IPS DF 19.7 (cell line): ENCODE measurements at places on chromosomes 16 and 17.

- no peak for DNase-seq
Observed at GRCh38 chr17:79590523-79590860, 20.4 kb downstream of the RBFOX3 start.

DNA sequence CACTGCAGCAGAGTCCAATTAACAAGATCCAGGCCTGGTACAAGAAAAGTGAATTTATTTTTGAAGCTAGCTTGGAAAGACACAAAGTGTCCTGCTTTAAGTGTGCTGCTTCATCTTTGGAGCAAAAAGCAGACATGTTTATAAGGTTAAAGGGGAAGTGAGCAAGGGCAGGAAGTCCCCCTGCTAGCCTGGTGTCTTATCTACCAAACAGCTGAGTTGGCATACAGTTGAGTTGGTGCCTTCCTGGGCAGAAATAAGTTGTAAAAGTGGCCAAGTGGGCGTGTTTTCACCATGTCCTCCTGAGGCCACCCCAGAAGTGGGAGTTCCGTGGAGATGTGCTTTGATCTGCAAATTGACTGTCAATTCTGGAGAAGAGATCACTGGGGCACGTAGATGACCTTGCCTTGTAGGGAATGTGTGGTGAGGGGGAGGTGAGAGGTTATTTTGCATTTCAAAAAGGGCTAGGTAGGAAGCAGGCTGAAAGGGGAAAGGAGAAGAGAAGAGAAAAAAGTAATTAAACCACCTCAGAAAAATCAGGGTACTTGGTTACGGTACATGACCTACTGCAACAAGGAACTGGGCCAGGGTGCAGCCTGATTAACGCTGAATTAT lies 38.3 kb upstream of the HSBP1 start:
- DNase-seq: peak; percentile 72

DNA sequence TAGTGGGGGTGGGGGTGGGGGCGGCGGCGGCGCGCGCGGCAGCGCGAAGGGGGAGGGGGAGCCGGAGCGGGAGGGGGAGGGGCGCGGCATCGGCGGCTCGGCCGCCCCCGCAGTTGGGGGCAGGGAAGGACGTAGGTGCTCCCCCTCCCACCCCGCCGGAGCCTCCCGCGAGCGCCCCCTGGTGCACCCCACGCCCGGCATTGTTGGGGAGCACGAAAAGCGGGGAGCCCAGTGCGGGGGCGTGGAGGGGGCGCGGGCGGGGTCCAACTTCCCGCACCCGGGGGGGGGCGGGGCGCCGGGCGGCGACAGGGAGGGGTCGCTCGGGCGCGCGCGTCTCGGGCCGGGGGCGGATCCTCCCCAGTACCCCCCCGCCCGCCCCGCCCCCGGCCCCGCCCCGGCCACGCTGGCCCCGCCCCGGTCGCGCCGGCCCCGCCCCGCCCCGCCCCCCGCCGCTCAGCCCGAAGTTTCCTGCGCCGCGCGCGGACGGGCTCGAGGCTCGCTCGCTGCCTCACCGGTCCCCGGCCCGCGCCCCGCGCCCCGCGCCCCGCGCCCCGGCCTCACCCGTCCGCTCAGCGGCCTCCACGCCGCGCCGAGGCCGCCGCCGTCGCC lies at the start of gene CACNA1H:
Gene CACNA1H (plus strand): TSS at position 456 of the 609 bp plus-strand sequence. CDS start 632 bp downstream, outside the sequence.
- DNase-seq: no peak

GRCh38 chr16:11408216-11408615 lies 63.0 kb downstream of the RMI2 start:
- no peak for DNase-seq

DNA sequence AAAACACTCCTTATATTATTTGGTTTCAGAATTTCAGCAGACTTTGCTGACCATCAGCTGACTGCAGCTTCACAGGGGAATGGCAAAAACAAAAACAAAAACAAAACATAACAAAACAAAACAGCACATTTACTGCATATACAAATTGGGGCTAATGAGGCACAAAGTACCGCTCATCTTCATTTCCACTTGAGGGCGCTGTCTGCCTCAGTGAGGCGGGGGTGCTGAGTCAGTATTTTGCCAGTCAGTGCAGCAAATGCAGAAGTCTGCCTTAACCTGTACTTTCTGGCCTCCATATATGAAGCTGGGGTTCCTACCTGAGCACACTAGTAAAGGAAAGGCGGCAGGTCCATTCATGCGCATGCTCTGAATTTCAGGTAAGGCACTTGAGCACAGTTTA lies 13.5 kb upstream of the DYNLRB2 start:
- no peak for DNase-seq

- DNase-seq: no peak
Observed at GRCh38 chr17:17042851-17043460, 699 bp downstream of the MPRIP start.

DNA sequence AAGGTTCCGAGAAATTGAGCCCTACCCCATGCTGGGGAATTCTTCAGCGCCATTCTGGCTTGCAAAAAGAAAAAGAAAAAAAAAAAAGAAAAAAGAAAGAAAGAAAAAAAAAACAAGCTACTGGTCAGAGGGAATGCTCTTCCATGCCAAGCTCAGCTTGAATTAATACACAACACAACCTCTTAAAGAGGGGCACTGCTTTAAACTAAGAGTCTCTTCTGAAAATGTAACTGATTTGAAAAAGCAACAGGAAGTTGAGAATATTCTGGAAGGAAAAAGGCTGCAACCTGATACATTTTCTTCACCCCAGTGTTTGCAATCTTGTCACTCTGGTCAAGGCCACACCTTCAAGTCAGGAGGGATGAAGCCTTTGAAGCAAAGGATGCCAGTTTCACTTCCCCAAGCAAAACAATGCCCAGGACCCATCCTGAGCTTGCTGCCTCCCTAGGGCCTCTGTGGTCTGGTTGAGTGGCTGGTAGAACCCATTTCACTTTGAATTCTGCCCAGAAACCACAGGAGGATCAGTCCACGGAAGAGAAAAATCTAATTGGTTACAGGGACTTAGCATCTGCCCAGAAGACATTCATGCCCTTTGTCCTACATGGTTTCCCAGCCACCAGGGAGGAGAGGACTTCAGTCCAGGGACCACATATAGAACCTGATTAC lies 389.7 kb downstream of the SOX9 start:
- no peak for DNase-seq

GRCh38 chr16:85123891-85124635 lies 11.8 kb upstream of the CIBAR2 start:
- no peak for DNase-seq
